ENCODE measurements at places on chromosomes 11 and 22.

DNA sequence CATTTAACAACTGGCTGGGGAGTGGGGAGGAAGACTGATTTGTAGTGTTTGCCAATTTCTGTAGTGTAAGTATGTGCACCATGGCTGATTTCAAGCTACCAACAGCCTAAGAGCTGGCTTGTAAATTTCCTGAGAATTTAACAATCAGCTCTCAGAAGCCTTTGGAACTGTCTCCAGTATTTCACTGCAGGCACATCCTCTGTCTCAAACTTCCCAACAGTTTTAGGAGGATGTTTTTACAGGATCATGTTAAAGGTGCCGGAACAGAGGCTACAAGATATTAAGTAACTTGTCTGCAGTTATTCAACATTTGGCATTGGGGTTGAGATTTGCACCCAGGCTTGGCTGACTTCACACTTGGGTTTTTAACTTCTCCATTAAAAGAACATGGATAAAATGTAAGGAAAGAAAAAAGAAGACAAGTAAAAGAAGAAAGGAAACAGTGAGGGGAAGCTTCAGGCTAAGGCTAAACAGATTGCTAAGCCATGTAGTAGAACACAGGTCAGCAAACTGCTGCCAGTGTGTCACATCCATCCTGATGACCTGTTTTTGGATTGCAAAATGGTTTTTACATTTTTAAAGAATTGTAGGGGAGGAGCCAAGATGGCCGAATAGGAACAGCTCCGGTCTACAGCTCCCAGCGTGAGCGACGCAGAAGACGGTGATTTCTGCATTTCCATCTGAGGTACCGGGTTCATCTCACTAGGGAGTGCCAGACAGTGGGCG is 204.8 kb upstream of the SESN3 start:
- DNase-seq = no peak

DNA sequence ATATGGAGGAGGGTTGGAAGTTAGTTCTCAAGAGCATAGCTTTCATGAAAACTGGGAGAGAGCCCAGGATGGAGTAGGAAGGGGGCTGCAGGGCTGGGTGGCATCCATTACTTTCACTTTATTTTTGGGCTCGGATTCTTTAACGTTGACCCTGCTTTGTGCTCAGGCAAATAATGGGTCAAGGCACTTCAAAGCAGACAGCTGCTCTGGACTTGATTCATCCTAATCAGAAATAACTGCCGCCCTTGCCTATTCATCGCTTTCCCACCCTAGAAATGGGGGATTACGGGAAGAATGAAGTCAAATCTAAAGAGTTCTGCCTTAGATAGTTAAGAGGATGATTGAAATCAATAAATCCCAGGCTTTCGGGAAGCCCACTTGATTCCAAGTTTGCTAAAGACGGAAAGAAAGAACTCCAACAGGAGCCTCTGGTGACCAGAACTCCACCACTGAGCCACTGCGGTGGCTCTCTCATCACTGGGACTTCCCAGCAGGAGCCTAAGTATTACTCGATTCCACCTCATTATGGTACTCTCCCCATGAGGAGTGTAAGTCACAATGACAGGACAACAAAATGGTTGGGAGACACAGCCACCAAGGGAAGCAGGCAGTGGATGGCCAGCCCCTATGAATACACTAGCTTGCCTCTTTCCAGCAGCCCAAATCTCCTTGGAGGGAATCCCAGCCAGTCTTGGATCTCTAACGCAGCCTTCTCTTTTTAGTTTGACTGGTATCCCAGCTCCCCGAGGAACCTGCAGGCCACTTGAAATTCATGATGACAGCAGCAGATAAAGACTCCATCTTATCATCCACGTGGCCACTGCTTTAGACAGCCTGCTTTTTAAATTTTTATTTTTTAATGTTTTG is 815.5 kb downstream of the NTM start:
- DNase-seq = no peak

GRCh38 chr11:4664786-4665185 is 21.0 kb downstream of the OR51E1 start:
- DNase-seq = no peak

DNA sequence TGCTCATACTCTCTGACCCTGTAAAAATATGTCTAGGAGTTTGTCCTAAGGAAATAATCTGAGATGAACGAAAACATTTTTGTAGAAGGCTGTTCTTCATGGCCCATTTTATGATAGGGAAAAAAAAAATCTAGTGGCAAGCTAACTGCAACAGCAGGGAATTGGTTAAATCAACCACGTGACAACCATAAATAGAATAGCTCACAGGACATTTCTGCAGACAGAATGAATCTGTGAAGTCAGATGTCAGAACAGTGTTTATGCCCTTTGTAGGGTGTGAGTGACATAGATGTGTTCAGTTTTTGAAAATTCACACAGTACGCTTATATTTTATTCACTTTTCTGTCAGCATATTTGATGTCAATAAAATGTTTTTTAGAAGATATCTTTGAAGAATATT is 16.1 kb downstream of the ARHGAP1 start:
- DNase-seq = no peak

DNA sequence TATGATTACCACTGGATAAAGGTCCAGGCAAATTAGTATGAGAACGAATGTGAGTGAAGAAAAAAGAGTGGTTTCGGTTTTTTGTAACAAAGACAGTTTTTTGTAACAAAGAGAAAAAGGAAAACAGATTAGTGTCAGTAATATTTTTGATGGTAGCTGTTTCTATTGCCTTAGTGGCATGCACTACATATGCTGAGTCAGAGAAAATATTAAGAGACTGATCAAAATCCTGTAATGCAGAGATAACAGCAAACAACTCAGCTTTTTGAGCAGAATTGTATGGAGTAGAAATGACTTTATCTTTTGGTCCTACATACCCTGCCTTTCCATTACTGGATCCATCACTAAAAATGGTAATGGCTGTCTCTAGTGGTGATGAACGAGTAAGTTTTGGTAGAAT is 22.7 kb upstream of the MTNR1B start:
- no peak for DNase-seq

DNA sequence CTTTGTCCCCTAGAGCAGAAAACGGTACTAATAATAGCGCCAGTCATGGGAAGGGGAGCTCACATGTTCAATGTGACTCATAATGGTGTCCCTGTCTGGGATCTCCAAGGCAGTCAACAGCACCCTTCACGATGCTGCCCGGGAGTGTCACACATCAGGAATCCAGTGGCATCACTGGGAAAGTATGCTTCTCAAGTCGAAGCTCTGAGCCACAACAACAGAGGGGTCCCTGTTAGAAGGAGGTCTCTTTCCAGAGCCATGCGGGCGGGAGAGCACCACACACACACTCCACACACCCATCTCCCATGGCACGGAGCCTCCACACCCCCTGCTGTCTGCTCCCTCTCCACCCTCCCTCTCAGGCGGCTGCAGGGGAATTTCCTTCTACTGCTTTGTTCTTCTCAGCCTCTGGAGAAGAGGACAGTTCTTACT is 119.7 kb downstream of the ETS1 start:
- peak; percentile 74 for DNase-seq

Measured in brain pericyte (primary cell).